ENCODE measurements at places on chromosomes 13 and 19.

DNA sequence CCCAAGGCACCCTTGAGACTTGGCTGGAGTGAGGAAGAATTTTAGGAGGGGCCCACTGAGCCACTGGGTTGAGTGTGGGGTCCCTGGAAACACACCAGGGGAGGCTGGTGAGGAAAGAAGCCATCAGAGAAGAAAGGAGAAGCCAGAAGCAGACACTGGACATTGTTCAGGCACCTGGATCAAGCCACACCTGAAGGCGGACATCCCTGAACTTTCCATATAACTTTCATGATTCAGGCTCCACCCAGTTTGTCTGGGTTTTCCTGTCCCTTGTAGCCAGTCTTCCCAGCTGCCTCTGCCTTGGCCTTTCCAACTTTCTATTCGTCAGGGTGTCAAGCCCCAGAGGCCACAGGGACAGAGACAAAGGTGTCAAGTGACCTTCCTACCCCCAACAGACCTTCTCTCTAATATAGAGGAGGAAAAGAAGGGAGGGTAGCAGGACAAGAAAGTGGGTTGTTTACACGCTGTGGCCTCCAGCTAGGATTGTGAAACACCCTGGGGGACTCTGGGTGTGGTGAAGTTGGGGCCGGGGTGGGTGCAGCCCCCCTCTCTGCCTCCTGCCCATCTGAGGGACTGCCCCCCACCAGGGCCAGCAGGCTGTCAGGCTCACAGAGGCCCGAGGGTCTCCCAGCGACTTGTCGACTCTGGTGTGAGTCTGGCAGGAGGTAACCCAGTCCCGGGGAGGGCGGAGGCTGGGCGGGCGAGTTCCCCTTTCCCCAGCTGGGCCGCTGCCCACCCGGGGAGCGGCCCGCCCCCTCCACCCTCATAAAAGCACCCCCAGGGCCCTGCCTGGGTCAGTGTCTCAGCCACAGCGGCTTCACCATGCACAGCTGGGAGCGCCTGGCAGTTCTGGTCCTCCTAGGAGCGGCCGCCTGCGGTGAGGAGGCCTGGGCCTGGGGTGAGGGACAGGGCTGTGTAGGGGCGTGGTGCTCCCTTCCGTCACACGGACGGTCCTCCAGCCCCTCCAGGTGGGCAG lies at the start of gene CFD:
Gene CFD (plus strand): TSS at position 797 of the 976 bp plus-strand sequence. CDS start 26 bp downstream, at position 823.
- no peak for DNase-seq

GRCh38 chr13:73924607-73925006 lies 209.6 kb downstream of the KLF12 start:
- DNase-seq: no peak

- DNase-seq: no peak
Observed at GRCh38 chr13:102617697-102618350, 21.0 kb downstream of the TPP2 start.

GRCh38 chr13:41382431-41382830 lies 71.4 kb downstream of the NAA16 start:
- no peak for DNase-seq

- peak; percentile 61 for DNase-seq
Observed at GRCh38 chr13:77779552-77780272, 82.2 kb downstream of the SLAIN1 start.

All from GM03348 (cell line).